ENCODE measurements at places on chromosomes 2 and 18.
A peak's percentile ranks its signal among the peaks of the same experiment; 100 is the strongest.

- no peak for DNase-seq
These were observed 146.4 kb downstream of the MBD5 start for GRCh38 chr2:148167241-148167766.

DNA sequence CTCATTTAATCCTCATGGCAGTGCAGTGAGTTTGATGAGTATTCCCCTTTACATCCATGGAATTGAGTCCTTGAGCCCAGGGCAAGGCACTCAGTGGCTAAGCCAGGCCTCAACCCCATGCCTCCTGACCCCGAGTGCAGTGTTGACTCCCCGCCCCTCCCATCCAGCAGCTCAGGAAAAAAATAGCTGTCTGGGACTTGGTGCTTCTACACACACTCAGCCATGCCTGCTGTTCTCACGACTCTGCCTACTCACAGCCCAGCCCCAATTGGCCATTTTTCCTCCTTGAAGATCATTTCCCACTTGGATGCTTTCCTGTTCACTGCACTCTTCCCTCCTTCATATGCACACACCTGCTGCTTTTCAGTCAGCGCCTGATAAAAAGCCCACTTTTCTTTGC is 8.8 kb downstream of the FOSL2 start:
- DNase-seq = no peak

DNA sequence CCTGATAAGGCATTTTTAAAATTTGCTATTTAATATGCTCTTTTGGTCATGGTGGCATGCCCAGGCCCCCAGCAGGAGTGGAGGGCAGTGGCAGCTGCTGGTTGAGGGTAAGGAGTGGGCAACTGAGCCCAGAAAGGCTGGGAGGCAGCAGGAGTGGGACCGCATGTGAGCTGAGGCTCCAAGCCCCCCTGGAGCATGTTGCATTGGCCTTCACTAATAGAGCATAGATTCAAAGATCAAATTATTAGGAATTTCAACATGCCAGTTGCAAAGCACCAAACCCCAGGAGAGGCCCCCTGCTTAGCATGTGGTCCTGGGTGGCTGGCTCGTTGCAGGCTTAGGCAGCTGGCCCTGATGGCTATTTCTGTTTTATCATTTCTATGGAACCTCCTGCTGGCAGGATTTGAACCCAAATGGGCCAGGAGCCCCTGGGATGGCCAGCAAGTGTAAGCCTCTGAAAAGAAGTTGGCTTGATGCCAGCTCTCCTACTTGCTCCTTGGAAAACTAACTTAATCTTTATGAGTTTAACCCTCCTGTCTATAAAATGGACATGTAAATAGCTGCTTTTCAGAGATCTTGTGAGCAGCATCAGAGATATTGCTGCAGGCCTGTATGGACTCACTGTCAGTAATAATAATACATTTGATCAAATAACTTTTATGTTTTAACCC is 42.1 kb upstream of the TMEM131 start:
- no peak for DNase-seq

DNA sequence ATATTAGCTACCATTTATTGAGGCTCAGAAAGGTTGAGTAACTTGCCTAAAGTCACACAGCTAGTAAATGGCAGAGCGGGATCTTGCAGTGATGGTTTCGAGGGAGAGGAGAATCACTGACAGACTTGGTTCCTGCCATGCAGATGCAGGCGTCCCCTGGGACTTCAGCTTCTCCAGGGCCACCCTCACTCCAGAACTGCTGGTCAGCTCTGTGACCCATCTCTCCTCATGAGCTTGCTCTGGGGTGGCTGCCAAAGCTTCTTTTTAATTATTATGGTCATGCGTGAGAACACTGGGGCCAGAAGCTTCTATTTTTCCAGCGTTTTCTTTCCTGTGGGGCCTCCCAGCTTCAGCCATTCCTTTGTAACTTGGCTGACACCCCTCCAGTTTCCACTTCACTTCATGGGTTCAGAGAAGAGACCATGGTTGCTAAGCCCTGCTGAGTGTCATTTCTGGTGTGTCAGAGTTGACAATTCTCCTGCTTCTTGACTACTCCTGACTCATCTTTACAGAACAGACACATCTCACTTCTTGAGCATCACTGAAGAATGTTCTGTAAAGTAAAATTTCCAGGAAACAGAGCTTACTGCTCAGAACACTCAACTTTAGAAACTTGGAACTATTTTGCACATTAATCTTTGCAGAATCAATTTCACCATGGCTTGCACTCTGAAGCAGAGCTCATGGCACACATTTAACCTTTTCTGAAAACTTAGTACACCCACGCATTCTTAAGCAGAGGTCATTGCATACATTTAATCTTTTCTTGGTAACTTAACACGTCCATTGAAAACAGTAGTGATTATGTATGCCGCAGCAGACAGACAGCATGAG is 70.4 kb downstream of the IL1R2 start:
- DNase-seq = no peak

GRCh38 chr2:241692448-241692847 is 5.8 kb upstream of the DTYMK start:
- no peak for DNase-seq

DNA sequence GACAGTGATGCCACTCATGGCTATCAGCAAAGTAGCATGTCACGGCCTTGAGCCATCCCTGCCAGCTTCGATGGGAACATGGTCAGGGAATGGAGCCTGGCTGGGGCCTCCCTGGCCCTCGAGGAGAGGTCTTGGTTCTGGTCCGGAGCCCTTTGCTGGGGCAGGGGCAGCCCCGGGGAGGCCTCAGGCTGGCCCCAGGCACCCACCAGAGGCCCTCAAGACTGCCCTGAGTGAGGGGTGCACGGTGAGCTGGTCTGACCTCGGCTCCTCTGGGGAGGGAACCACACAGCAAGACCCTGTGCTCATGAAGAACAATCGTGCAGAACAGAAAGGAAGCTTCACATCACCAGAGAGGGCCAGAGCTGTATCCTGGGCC is 75.2 kb upstream of the OTOS start:
- DNase-seq = no peak

DNA sequence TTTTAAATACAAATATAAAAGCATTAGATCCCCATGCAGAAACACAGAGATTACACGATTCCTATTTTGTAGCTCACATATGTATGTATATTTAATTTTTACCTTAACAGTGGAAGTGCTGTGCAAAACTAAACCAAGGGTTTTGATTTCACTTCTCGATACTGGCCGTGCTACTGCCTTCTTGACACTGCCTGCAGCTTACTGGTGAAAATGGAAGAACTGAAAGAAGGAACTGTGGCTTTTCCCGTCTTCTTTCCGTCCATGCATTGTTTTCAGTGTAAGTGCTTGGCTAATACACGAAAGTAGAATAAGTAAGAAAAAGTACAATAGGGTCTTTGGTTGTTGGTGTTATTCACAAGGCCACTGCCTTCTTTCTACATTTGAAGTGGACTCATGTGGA is 129.5 kb downstream of the NDUFA10 start:
- DNase-seq = no peak

- no peak for DNase-seq
These were observed 6.1 kb upstream of the CCDC195 start for GRCh38 chr2:224722250-224722649.

DNA sequence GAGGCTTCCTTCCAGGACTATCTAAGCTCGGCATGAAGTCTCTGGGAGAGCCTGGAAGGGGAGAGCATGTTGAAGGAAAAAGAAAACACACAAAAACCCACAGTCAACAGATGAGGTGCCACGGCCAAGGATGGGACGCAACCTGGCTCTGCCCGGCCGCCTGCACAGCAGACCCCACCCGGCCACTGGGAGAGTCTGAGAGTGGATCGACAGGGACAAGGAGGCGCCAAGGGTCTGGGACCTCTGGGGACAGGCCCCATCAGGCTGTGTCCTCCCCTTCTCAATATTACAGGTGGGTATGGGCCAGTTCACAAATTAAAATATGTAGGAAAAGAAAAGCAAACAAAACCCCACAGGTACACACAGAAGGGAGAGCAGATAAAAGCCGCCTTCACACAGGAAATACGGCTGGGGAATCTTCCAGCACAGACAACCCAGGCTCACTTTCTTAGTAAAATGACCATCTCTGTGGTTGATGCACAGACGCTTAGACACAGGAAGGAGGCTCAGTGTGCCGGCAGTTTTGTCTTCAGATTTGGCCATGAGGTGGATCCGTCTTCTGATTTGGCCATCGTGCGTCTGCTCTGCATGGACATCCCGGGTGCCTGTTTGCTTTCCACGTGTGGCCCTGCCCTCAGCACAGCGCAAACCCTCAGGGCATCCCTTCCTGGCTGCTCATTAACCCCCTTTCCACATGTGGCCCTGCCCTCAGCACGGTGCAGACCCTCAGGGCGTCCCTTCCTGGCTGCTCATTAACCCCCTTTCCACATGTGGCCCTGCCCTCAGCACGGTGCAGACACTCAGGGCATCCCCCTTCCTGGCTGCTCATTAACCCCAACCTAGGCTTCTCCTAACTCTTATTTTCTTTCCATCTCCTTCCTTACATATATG is 138.4 kb downstream of the EIPR1 start:
- no peak for DNase-seq

- peak; percentile 73 for DNase-seq
These were observed 25.6 kb upstream of the CYRIA start for GRCh38 chr2:16691261-16691660.

- DNase-seq = no peak
These were observed 805.1 kb downstream of the RNF144A start for GRCh38 chr2:7722212-7722910.

DNA sequence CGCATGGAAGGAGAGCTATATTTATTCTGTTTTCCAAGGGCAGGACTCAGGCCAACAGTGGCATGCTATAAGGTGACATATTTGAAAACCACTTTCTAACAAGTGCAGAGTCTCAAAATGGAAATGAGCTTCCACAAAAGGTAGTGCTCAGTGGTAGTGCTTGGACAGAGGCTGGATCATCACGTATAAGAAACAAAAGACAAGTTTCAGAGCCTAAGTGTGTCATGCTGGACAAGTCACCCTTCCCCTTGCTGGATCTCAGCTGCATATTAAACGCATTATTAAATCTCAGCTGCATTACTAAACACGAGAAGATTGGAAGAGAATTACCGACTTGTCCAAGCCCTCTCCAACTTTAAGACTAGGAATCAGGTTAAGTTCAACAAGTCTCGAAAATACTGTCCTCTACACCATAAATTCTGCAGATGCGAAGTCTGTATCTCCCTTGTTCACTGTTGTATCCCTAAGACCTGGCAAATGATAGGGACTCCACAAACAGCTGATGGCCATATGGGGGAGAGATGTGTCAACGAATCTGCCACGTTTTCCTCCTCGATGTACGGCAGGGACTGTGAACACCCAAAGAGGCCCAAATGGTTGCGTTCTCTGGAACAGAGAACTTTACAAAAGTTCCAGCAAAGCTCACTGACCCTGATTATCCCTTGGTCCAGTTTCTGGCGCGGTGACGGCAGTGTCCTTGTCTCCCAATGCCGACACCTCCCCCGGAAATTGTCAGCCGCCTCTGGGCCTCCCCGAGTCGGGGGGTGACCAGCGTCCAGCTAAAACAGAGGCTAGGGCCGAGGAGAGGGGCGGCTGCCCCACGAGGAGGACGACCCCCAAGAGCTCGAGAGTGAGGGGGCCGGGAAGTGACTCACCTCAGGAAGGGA is 611 bp downstream of the NOL10 start:
- DNase-seq = no peak

DNA sequence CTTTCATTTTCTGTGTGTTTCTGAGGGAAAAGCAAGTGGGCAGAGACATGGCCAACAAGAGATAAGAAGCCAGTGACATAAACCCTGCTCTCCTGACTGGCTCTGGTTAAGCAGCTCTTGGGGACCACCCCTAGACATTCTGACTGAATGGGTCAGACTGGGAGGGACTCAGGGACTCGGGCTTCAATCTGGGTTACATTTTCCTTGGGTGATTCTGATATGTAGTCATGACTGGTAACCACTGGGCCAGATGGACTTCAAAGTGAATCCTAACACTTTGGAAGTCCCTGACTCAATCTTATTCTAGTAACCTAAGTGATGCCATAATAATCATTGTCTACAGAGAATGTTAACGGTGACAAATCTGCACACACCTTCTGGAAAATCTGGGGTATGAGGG is 397.8 kb downstream of the NBAS start:
- no peak for DNase-seq

DNA sequence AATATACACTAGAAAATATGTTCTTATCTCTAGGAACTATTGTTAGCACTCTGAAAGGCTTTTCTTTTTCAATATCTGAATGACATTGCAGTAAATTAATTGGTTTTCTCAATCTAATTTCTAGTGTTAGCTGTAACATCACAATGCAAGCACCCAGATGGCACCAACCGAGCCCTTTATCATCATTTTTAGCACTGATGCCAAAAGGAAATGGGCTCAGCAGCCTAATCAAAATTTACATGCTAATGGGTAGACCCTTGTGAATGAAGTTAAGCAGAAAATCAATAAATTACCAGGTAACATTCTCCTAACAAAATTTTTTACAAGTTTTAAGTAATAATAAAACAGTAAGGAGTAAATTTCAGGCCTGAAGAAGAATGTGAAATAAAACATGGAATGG is 53.5 kb upstream of the PGAP1 start:
- no peak for DNase-seq

DNA sequence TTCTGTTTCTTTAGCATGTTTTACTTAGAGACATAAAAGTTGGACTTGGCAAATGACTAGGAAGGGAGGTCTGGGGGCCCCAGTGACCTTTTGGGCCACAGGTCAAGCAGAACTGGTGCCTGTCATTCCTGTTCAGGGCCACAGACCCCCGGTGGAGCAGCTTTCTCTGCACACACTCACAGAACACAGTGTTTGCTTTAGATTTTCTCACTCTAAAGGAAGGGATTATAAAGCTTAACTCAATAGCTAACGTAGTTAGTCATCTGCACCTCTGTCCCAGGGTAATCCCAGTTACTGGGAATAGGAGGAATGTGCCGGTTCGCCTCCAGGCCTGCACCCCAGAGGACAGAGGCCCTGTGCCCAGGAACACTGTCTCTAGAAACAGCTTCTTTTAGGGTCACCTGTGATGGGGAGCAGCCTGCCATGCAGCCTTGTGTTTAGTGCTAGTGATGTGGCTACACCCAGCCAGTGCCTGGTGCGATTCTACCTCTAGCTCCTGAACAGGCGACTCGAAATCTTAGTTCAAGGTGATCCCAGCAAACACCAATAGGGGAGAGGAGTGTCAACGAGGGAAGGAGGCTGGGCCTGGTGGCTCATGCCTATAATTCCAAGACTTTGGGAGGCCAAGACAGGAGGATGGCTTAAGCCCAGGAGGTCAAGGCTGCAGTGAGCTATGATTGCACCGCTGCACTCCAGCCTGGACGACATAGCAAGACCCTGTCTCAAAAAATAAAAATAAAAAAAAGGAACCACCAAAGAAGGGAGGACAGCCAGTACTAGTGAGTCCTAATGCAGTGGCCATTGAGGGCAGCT is 11.6 kb downstream of the SPATA3 start:
- no peak for DNase-seq

DNA sequence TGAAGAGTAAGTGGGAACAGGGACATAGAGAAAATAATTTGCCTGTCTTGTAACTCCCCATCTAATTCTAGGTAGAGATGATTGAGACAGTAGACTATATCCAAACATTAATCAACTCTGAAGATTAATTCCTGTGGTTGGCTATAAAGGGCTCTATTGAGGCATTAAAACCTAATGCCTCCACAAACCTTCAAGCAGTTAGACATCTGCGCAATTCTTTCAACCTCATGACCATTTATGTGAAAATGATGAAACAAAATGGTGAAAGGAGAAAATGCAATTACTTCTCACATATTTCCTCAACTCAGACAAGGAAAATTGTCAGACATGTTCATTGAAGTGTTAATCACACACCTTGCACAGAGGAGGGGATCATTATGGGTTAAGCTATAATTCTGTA is 164.5 kb upstream of the MYT1L start:
- no peak for DNase-seq

GRCh38 chr18:34342960-34343359 is 118.2 kb upstream of the NOL4 start:
- DNase-seq = no peak

GRCh38 chr18:29874519-29875098 is 1167.9 kb downstream of the DSC3 start:
- no peak for DNase-seq
